ENCODE measurements at places on chromosomes 7 and 10. TPM values are rescaled to one million over a fixed set of nuclear protein-coding genes. Genes with fewer than 3 reads are reported as not detected.

ZNF485 gene
- 1.2 TPM for total RNA-seq

- no peak for DNase-seq
These were observed 110.4 kb downstream of the RBM20 start for GRCh38 chr10:110754375-110755105.

- no peak for DNase-seq
These were observed 415.1 kb upstream of the C7orf33 start for GRCh38 chr7:148175512-148175911.

CLDN3 gene
- 0.95 TPM for total RNA-seq

DNA sequence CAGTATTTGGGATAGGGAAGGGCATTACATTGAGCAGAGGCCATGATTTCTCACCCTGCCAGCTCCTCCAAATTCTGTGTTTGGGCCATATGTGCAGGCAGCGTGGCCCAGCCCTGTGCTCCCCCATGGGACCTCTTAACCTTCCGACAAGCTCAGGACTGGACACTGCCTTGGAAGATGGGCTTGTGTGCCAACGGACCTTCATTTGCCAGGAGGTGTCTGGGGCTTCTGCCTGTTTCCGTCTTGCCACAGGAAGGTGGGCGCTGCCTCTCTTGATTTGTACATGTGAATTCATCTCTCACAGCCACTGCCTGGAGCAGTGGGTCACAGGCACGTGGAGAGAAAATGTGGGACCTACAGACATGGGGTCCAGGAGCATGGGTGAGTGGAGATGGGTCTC lies 272.6 kb downstream of the CCSER2 start:
- no peak for DNase-seq

GRCh38 chr10:35895331-35895730 lies 253.2 kb upstream of the FZD8 start:
- DNase-seq, result no peak

DNA sequence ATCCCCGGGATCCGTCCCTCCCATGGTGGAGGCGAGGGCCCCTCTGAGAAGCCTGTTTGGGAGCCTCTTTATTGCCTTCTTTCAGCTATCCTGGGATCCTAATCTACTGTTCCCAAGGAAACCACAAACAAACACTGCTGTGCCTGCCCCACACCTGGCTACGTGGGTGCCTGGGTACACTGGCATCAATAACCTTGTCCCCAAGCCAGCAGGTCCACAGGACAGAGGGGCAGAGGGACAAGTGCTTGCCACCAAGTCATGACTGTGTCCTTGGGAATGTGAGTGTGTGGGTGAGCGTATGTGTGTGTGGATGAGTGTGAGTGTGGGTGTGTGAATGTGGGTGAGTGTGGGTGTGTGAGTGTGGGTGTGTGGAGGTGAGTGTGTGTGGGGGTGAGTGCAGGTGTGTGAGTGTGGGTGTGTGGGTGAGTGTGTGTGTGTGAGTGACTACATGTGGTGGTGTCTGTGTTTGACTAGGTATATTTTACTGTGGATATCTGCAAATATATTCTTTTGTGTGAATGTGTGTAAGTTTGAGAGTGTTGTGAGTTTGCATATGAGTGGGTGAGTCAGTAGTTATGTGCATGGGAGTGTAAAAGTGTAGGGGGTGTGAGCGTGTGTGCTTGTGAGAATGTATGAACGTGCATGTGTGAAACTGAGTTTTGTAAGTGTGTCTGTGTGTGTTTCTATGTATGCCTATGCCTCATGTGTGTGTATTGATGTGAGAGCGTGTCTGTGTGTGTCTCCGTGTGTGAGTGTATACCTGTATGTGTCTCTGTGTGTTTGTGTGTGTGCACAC lies 96.1 kb downstream of the TNS3 start:
- DNase-seq, result no peak

CACNA2D1 gene
- 42.1 TPM for total RNA-seq

LRGUK gene
- total RNA-seq, result not detected

Data from endothelial cell of umbilical vein (primary cell).